ENCODE measurements at places on chromosomes 16 and 17. TPM values are rescaled to one million over a fixed set of nuclear protein-coding genes. Genes with fewer than 3 reads are reported as not detected.

GRCh38 chr16:87780385-87780989 is 14.7 kb upstream of the KLHDC4 start:
- no peak for DNase-seq
- no peaks in the 10 kb centered on the region for H3K36me3 ChIP-seq
- H3K4me1 ChIP-seq = peaks cover 4% of the 10 kb centered on the region
- H3K27me3 ChIP-seq = no peaks in the 10 kb centered on the region

GRCh38 chr17:35103271-35103670 is 16.4 kb downstream of the RAD51D start:
- H3K36me3 ChIP-seq = peaks cover 36% of the 10 kb centered on the region
- H3K4me3 ChIP-seq = no peak overlapping the region
- H3K27me3 ChIP-seq = no peaks in the 10 kb centered on the region

DNA sequence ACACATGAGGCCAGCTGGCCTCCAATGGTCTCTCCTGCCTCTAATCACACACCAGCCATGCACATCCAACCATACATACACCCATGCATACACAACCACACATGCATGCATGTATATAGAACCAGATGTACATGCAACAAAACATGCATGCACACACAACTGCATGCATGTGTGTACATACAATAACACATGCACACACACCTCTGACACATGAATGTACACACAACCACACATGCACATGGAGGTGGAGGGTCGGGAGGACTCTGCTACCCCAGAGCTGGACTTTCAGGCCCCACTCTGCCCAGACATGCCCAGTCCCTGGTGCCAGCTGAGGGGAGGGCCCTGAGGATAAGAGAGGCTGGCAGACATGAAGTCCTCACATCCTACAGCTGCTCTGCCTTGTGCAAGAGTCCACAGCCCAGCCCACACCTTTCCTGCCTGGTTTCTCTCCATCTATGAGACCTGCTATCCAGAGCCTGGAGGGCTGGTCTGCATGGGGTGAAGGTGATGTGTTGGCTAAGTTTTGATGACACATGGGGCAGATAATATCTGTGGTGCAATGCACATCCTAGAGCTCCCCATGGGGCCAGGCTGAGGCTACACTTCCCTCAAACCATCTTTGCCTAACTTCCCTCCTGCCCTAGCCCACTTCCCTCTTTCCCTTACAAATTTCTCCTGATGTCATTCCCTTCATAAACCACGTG is 50.9 kb upstream of the SDK2 start:
- H3K4me1 ChIP-seq = no peaks in the 10 kb centered on the region
- no peaks in the 10 kb centered on the region for H3K36me3 ChIP-seq
- H3K27ac ChIP-seq = no peak overlapping the region
- no peak overlapping the region for H3K4me3 ChIP-seq

- H3K4me3 ChIP-seq = no peak overlapping the region
- DNase-seq = no peak
- H3K27ac ChIP-seq = no peak overlapping the region
- no peaks in the 10 kb centered on the region for H3K4me1 ChIP-seq
Observed at GRCh38 chr17:21535686-21536375, 156.5 kb upstream of the KCNJ18 start.

GRCh38 chr16:50523710-50524109 is 24.5 kb upstream of the NKD1 start:
- H3K4me3 ChIP-seq = no peak overlapping the region
- no peak for DNase-seq
- H3K4me1 ChIP-seq = no peaks in the 10 kb centered on the region
- no peaks in the 10 kb centered on the region for H3K27me3 ChIP-seq
- H3K36me3 ChIP-seq = no peaks in the 10 kb centered on the region

DNA sequence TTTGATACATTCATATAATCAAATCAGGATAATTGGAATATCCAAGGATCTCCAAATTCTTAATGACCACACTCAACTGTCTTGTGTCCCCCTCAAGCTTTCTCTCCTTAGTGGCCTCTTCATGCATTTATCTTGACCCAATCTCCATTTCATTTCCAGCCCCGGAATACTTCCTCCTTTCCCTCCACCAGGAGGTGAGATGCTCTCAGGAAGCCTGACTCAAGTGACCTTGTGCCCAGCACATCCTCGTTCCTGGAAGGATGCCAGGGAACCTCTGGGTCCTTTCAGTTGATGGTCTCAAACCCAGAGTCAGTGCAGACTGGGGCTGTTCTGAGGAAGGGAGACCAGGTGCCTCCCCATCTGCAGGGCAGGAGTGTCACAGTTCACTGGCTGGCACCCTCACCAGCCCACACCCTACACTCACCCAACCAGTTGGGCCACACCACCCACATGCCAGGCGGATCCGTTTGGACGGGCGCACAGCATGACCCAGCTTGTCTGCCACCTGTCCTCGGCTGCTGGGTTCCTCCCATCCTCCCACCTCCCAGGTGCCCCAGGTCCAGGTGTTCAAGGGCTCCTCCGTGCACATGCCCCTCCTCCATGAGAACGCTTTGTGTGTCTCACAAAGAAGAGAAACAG is 14.0 kb upstream of the EMP2 start:
- H3K27ac ChIP-seq = peak overlapping the region; percentile 21
- H3K4me1 ChIP-seq = no peaks in the 10 kb centered on the region
- no peak overlapping the region for H3K4me3 ChIP-seq

DNA sequence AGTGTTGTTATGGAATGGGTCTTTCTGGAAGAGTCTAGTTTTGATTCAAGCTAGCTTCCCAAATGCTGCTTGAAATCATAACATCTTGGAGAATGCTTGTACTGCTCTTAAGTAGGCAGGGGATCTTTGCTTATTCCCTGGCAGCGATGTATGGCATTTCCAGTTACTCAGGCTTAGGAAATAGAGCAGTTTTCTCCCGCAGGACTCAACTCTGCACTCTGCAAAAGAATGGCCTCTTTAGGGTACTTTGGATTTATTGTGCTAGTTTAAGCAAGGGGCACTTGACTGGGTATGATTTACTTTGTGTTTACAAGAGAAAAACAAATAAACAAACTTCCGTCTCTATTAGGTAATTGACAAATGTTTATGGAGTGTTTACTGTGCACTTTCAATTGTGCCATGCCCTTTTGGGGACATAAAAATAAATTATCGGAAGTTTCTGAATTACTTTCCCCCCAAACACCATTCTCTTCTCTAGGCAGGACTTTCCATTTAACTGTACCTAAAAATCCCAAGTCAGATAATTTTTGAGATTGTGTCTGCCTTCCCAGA is 164.0 kb downstream of the MAP2K6 start:
- H3K27me3 ChIP-seq = no peaks in the 10 kb centered on the region
- no peaks in the 10 kb centered on the region for H3K36me3 ChIP-seq
- H3K4me1 ChIP-seq = peaks cover 20% of the 10 kb centered on the region

DNA sequence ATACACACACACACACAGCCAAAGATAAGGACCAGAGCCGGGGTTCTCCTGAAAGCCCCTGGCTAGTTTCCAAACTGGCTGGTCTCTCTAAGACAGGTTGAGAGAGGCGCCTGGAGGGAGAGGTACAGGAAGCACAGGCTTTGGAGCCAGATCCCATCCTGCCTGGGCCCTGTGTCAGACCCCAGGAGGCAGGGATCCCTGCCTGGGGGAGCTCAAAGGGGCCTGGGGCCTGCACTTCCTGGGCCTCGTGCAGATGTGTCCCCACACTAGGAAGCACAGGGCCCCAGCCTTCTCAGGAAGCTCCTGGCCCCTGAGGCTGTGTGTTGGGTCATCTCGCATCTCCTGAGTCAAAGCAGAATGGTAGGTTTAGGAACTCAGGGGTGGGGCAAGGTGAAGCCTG is 16.0 kb downstream of the SLC5A10 start:
- no peaks in the 10 kb centered on the region for H3K36me3 ChIP-seq
- H3K4me1 ChIP-seq = peaks cover 10% of the 10 kb centered on the region
- no peaks in the 10 kb centered on the region for H3K27me3 ChIP-seq
- no peak overlapping the region for H3K27ac ChIP-seq
- peak; percentile 73 for DNase-seq

GRCh38 chr17:43982171-43982570 is 22.3 kb upstream of the NAGS start:
- no peak for DNase-seq
- no peak overlapping the region for H3K27ac ChIP-seq
- H3K4me3 ChIP-seq = no peak overlapping the region

DNA sequence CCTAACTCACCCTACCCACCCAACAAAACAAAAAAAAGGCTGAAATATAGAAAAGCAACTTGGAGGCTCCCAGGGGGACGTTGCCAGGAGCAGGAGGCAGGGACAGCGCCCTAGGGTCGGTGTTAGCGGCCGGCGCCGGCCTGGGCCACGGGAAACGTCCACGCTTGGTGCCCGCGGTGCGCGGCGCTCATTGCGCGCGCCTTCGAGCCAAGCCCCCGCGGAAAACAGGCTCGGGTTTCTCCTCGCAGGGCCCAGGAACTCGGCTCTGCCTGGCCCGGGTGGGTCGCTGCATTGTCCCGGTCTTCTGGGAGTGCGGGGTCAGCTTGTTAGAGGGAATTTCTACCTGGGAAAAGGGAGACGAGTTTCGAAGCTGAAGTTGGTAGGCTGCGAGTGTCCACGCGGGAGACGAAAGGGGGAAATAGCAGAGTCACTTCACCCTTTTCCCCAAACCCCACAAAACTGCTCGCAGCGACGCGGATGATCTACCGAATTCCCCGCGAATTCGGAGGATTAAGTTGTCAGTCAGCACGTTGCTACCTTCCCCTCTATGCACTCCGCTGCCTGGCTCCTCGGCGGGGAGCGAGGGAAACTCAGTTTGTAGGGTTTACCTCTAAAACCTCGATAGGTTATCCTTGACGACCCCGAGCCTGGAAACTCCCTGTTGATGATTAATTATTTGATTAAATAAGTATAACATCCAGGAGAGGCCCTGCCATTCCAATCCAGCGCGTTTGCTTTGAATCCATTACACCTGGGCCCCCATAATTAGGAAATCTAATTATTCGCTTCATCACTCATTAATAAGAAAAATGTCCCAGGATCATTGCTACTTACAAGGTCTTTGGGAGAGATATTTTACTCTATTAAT is 751 bp upstream of the FOXC2 start:
- no peak for DNase-seq
- H3K27me3 ChIP-seq = peaks cover 9% of the 10 kb centered on the region
- no peaks in the 10 kb centered on the region for H3K36me3 ChIP-seq
- H3K4me1 ChIP-seq = peaks cover 4% of the 10 kb centered on the region
- H3K4me3 ChIP-seq = no peak overlapping the region
- no peak overlapping the region for H3K27ac ChIP-seq

DNA sequence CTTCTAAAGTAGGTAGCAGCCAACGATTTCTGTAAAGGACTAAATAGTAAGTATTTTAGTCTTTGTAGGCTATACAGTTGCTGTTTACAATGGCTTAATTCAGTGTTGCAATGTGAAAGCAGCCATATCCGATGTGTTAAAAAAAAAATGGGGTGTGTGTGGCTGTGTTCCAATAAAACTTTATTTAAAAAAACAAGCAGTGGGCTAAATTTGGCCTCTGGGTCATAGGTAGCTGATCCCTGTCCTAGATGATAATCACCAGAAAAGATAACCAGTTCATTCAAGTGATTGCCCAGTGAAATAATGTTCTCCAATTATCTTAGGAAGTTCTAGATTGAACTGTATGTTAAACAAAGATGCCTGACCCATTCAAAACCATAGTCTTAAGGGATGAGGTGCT is 124.3 kb downstream of the MAP2K6 start:
- no peaks in the 10 kb centered on the region for H3K27me3 ChIP-seq
- H3K36me3 ChIP-seq = peaks cover 6% of the 10 kb centered on the region
- no peak overlapping the region for H3K27ac ChIP-seq
- H3K4me3 ChIP-seq = no peak overlapping the region
- DNase-seq = no peak

- no peaks in the 10 kb centered on the region for H3K36me3 ChIP-seq
- no peak overlapping the region for H3K4me3 ChIP-seq
- no peak overlapping the region for H3K27ac ChIP-seq
- no peak for DNase-seq
Observed at GRCh38 chr17:39643271-39643670, 6.3 kb downstream of the STARD3 start.

DNA sequence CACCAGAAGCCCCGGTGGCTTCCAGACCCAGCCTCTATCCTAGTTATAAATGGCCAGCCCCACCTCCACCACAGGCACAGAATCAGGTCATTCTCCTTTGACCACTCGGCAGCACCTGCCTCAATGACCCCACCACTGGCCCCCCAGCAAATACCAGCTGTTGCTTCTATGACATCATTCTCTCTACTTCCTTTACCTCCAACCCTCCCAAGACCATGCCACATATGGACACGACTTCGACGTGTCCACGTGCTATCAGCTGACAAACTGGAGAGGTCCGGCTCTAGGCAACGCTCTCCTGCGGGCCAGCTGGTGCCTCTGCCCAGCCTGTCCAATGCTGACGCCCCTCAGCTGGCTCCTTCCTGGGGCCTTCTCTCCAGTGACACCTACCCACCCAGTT is 5.9 kb downstream of the ALYREF start:
- no peaks in the 10 kb centered on the region for H3K27me3 ChIP-seq
- H3K4me1 ChIP-seq = peaks cover 7% of the 10 kb centered on the region
- no peak overlapping the region for H3K27ac ChIP-seq
- H3K4me3 ChIP-seq = no peak overlapping the region
- peaks cover 35% of the 10 kb centered on the region for H3K36me3 ChIP-seq
- no peak for DNase-seq

DNA sequence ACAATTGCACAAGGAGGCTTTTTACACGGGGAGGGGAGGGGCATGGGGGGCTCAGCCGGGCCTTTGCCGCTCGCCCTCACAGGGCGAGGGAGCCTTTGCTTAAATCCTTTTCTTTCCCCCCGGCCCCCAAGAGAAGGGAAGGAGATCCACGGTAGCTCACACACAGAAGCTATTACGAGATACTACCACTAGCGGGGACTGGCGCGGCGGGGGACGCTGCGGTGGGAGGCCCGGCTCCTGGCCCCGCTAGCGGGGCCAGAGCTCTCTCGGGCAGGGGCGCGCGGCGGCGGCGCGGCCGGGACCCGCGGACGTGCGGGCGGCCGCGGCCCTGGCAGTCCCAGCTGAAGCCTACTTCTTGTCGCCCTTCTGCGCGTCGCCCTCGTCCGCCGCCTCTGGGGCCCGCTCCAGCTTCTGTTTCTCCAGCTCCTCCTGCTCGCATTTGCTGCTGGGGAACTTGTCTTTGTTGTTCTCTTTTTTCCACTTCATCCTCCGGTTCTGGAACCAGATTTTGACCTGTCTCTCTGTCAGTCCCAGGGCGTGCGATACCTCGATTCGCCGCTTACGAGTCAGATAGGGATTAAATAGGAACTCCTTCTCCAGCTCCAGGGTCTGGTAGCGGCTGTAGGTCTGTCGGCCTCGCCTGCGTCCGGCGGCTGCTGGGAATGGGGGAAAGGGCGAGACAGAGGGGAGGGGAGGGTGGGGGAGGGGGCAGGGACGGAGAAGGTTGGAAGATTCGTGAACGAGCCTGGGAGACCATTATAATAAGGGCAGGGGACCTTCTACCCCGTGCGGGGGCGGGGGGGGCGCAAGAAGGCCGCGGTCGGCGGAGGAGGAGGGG is 2.0 kb downstream of the HOXB8 start:
- no peak overlapping the region for H3K27ac ChIP-seq
- peaks cover 4% of the 10 kb centered on the region for H3K4me1 ChIP-seq
- no peaks in the 10 kb centered on the region for H3K36me3 ChIP-seq

- no peaks in the 10 kb centered on the region for H3K27me3 ChIP-seq
- DNase-seq = peak; percentile 76
- peak within 1 kb of the TSS; percentile 82 for H3K27ac ChIP-seq
Observed at GRCh38 chr17:40309031-40309948, at the start of gene RARA. RARA (plus strand) TSS chr17:40309180; CDS start chr17:40331219, 22,039 bp downstream.

TSNAXIP1 gene
- 5.0 TPM for total RNA-seq

ANKRD40CL gene
- total RNA-seq = not detected

GAS2L2 gene
- total RNA-seq = 11.5 TPM

MRPL58 gene
- total RNA-seq = 14.7 TPM

NPIPB9 gene
- 2.8 TPM for total RNA-seq
